ENCODE measurements at places on chromosomes 2 and 18.

- peak; percentile 72 for DNase-seq
These were observed 8.9 kb downstream of the GDF7 start for GRCh38 chr2:20675701-20676352.

- no peak for DNase-seq
These were observed 118.4 kb downstream of the MEIS1 start for GRCh38 chr2:66553370-66553769.

- DNase-seq = no peak
These were observed 3.0 kb downstream of the MEIS1 start for GRCh38 chr2:66437691-66438497.

DNA sequence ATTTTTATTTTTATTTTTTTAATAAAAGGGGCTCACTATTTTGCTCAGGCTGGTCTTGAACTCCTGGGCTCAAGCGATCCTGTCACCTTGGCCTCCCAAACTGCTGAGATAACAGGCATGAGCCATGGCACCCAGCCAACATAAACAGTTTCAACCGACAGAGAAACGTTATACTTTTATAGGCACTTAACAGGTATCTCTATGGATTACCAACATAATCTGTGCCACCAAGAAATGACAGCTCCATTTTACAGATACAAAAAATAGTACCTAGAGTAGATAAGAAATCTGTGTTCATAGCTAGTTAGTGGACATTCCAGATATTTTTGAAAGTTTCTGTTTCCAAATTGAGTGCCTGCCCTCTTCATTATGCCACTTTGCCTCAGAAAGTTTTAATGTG lies 1316.7 kb downstream of the LRP1B start:
- no peak for DNase-seq

DNA sequence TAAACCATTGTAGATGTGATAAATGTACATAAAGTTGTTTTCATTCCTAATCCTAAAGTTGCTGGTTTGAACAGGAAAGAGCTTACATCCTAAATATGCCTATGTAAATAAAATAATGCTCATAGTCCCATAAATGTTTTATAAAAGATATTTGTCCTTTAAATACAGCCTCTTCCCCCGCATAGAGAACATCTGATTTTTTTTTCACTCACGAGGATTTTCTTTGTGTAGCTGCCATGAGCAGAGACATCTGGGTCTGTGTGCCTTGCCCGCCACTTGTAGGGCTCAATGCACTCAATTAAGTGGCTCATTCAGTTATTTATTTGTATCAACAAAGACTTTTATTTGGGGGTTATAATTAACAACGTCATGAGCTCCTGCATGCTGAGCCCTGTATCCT lies 72.8 kb downstream of the SOWAHC start:
- DNase-seq = no peak

All from transverse colon (tissue), 4 donors.